Activated T-helper 1 cell treated with anti-CD3 and anti-CD28 coated beads, Interleukin-2, amount 50 U/mL, for 16 hours (primary cell): ENCODE measurements at places on chromosomes 16 and 17.

DNA sequence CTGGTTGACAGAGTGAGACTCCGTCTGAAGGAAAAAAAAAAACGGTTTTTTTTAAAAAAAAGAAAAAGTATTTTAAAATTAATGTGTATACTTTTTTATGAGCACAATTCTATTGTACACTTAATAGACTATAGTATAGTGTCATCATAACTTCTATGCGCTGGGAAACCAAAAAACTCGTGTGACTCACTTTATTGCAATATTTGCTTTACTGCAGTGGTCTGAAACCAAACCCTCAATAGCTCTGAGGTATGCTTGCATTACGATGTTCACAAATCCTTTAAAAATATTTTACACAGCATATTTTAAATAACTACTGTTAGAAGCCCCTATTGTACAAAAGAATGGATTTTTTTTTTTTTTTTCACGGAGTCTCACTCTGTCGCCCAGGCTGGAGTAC lies 12.4 kb upstream of the MAP2K6 start:
- no peak for DNase-seq

DNA sequence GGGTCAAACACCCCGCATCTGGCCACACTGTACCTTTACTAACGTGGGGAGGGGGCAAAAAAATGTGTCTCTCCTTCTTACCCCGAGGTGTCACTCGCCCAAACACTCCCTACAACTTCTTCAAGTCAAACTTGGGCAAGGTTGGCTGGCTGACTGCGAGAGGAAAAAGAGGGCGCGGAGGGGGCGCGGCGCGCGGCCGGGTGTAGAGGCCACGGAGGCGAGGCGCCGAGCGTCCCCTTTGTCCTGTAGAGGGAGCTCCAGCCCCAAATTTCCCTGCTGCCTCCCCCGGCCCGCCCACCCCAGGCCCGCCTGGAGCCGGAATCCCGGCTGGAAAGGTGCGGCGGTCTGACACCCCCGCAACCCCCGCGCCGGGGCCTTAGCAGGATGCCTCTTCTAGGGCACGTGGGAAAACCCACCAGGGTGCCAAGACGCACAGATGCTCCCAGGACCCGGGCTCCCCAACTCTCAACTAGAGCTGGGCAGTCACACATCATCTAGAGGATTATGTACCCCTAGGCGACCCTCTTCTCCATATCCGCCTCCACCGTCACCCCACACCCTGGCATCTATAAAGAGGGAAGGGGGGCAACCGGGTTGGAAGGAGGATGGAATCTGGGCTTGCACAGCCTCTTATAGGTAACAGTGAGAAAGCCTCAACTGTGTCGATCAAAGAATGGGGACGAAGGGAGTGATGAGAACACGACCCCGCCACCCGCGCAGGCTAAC lies 4.2 kb downstream of the IRX3 start:
- no peak for DNase-seq

DNA sequence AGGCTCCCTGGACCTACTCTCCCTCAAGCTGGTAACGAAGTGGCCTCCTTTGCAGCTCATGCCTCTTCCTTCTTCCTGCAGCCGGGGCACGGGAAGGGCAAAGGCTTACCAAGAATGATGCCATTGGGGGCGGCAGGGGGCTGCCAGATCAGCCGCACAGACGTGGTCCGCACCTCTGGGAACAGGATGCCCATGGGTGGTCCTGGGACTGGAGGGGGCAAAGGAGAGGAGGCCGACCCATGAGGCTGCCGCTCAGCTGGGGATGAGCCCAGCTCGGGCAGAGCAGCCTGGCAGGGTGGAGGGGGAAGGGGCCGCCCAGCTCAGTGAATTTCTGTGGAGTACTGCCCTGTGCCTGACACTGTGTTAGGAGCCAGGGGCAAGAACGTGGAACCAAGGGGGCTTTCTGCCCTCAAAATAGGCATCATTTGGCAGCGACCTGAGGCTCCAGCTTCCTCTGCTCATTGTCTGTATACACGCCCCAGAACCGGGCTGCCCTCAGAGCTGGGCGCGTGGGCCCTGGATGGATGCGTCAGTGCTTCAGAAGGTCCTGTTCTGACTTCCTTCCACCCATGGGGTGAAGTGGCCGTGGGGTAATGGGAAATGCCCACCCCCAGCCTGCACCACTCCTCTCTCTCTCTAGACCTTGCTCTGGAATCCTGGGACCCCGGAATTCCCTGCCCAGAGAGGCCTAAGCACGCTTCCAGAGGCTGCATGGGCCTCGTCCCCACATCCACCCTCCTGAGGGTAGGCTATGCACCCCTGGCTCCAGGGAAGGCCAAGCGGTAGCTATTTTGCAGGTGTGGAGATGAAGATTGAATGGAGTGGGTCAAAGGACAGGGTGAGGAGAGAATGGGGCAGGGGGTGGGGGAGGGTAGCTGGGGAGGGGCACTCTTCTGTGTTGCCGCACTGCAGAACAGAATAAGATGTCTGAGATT lies 79.8 kb upstream of the CDC42EP4 start:
- DNase-seq, result no peak

DNA sequence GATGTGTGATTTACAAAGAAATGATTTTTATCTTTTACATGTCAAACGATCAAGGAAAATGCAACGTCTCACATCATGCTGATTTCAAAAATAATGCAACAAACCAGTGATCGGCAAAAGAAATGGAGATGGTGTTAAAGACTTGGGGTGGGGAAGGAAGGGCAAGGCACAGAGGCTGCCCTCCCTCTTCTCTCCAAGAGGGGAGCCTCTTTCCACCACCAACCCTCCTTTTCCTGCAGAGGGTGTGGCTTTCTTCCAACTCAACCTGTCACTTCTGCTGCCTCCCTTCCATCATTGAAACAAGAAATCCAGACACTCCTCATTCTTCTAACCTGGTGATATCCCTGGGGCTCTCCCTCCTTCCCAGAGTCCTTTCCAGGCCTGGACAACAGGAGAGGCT lies 320.8 kb downstream of the SLC39A11 start:
- DNase-seq, result no peak

GRCh38 chr16:69522041-69522578 lies 43.7 kb upstream of the NFAT5 start:
- no peak for DNase-seq

- no peak for DNase-seq
Measured at GRCh38 chr16:22109258-22109898, 17.0 kb downstream of the VWA3A start.

- DNase-seq, result no peak
Measured at GRCh38 chr17:42153919-42154742, 658 bp downstream of the RAB5C start.

GRCh38 chr17:2852221-2852620 lies 56.0 kb downstream of the RAP1GAP2 start:
- no peak for DNase-seq

GRCh38 chr16:88423448-88423850 lies 29.6 kb upstream of the ZFPM1 start:
- DNase-seq, result no peak

- DNase-seq, result no peak
Measured at GRCh38 chr16:79154086-79154485, 446.5 kb downstream of the MAF start.

GRCh38 chr17:34760931-34761495 lies 181.6 kb downstream of the TMEM132E start:
- no peak for DNase-seq

- DNase-seq, result no peak
Measured at GRCh38 chr17:77042476-77043231, 98.1 kb upstream of the SEC14L1 start.

- DNase-seq, result peak; percentile 7
Measured at GRCh38 chr17:47324224-47325020, 667 bp downstream of the EFCAB13 start.

- DNase-seq, result no peak
Measured at GRCh38 chr17:45413498-45413923, 19.2 kb downstream of the ARHGAP27 start.
